ENCODE measurements at places on chromosomes 7 and 10. TPM values are rescaled to one million over a fixed set of nuclear protein-coding genes. Genes with fewer than 3 reads are reported as not detected.

DNA sequence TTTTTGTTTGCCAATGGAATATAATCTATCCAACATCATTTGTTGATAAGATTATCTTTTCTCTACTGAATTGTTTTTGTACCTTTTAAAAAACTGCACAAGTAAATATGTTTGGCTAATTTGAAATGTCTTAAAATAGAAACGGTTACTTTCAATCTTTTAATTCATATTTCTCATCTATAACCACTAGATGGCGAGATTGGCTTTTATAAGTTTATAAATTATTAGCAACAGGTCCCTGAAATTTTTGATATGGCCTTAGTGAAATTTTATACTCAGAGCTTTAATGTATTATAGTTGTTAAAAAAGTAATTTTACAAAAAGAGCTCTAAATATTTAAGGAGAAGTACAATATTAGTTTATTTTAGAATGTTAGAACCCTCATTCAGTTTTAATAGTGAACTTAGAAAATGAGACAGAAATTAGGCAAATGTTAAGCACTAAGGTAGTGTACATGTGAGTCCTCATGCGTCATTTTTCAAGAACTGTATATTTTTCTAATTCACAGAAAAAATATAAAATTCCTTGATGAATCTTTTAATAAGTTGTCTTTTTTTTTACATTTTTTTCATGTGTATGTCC, 592.5 kb downstream of the ARL4A start:
- DNase-seq, result no peak

DNA sequence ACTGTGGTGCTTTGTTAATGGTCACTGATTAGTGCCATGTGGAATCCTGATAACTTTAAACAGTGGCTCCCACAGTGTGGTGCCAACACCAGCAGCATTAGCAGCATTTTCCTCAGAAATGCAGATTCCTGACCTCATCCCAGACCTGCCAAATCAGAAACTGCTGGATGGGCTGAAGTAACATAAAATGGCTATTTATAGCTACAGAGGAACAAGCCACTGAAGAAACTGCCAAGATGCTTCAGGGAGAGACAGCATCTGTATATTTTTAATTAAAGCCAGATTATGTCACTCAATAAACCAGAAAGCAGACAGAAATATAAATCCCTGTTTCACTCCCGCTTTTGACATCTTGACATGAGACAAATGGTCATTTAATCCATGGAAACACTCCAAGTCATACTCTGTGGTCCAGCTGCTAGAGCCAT, 178.5 kb downstream of the AMPH start:
- no peak for DNase-seq

- DNase-seq, result no peak
Observed at GRCh38 chr10:121527690-121528089, 70.6 kb downstream of the FGFR2 start.

DNA sequence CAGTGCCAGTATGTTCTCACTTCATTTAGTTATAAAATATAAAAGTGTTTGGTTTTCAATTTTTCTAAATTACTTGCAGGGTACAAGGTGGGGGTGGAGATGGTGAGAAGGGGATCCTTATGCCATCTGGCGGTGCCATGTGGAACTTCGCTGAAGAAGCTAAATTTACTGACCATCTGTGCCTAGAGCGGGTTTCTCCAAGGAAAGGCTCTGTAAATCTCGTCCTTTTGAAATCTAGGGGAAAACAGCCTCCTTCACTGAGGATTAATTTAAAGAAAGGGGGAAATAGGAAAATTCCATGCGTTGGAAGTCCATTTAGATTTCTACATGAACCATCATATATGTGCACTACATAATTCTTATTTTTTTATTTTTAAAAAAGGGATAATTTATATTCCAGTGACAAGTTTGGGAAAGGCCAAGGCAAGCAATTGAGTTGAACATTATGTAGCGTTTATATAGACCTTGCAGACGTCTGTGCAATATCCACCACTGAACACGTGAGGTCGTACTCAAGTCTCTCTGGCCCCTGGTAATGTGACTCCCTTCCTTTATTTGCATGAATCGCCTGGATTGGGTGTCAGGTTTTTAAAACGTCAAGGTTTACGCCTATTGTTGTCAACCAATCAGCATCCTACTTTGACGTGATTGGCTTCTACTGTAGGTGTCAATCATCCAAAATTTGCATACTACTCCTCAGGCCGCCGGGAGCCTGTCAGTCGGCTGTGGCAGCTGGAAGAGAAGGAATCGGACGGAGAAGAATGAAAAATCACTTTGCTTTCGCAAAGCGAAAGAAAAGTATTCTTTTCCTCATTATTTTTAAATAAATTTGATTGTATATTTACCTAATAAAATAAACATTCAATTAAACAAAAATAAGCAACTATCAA, 297.1 kb upstream of the NFE2L3 start:
- no peak for DNase-seq

The SPDYE2 gene
- total RNA-seq, result not detected

DNA sequence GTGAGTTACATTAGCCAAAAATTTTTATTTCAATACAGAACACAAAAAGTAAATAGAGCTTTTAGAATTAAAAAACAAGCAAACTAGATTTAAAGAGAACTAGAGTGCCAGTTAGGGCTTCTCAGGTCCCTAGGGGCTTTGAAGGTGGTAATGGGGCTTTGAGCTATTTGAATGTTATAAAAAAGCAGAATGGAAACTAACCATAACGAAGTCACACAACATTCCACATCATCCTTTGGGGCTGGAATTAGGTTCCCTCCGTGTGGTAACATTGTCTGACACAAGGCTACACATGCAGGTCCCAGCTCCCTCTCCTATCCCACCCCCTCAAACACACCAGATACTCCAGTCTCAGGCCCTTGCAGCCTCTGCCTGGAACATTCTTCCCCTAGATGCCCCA, 15.3 kb downstream of the JAZF1 start:
- no peak for DNase-seq
